ENCODE measurements at places on chromosomes 3 and 15. TPM values are rescaled to one million over a fixed set of nuclear protein-coding genes. Genes with fewer than 3 reads are reported as not detected.

PPP1R14D gene
- total RNA-seq, result 1.3 TPM

GOLGA8J gene
- not detected for total RNA-seq

SCAANT1 gene
- not detected for total RNA-seq

DRD3 gene
- total RNA-seq, result not detected

SAMMSON gene
- not detected for total RNA-seq

CIAO2A gene
- 54.9 TPM for total RNA-seq

KIF23 gene
- total RNA-seq, result 2.7 TPM

GRCh38 chr15:98120561-98120960, 160.1 kb downstream of the ARRDC4 start:
- no peaks in the 10 kb centered on the region for H3K27me3 ChIP-seq
- DNase-seq, result no peak
- no peak overlapping the region for H3K4me3 ChIP-seq
- H3K4me1 ChIP-seq, result no peaks in the 10 kb centered on the region

DNA sequence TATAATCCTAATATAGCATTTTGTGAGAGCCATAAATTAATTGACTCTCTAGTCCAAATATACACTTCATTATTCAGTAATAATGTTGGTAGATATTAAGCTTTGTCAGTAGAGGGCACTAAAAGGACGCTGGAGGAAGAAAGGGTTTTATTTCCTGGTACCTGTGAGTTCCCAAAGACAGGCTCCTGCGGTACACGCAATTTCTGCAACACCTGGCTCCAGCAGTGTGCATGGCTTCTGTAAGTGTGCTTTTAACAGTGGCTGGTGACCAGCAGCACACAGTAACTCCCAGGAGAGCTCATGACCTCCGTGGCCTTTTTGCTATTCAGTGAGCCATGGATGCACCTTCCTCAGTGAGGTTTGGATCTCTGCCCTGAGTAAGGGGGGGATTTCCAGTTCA, 338.3 kb upstream of the ZNF385D start:
- no peaks in the 10 kb centered on the region for H3K4me1 ChIP-seq
- no peaks in the 10 kb centered on the region for H3K27me3 ChIP-seq

GRCh38 chr3:49428752-49429080, 408 bp downstream of the NICN1 start:
- peak overlapping the region; percentile 86 for H3K4me3 ChIP-seq
- no peak for DNase-seq
- no peaks in the 10 kb centered on the region for H3K27me3 ChIP-seq
- H3K27ac ChIP-seq, result peak overlapping the region; percentile 96
- peaks cover 13% of the 10 kb centered on the region for H3K36me3 ChIP-seq

DNA sequence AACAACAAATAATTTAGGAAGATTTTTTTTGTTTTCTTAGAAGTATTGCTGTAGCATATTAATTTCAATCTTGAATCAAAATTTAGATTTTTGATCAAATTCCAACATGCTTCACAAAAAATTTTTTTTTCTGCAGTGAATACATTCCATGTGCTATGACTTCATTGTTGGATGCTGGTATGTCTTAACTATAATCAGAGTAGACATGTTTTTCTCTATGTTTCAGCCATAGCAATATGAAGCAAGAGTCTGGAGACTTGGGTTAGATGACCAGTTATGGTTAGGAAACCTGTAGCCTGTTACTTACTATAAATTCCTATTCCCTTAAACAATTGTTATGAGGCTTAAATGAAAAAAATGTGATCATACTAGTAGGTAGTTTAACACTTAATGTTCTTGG, 176.1 kb upstream of the CHL1 start:
- no peaks in the 10 kb centered on the region for H3K27me3 ChIP-seq
- no peak overlapping the region for H3K4me3 ChIP-seq
- no peak overlapping the region for H3K27ac ChIP-seq
- DNase-seq, result no peak
- no peaks in the 10 kb centered on the region for H3K36me3 ChIP-seq

DNA sequence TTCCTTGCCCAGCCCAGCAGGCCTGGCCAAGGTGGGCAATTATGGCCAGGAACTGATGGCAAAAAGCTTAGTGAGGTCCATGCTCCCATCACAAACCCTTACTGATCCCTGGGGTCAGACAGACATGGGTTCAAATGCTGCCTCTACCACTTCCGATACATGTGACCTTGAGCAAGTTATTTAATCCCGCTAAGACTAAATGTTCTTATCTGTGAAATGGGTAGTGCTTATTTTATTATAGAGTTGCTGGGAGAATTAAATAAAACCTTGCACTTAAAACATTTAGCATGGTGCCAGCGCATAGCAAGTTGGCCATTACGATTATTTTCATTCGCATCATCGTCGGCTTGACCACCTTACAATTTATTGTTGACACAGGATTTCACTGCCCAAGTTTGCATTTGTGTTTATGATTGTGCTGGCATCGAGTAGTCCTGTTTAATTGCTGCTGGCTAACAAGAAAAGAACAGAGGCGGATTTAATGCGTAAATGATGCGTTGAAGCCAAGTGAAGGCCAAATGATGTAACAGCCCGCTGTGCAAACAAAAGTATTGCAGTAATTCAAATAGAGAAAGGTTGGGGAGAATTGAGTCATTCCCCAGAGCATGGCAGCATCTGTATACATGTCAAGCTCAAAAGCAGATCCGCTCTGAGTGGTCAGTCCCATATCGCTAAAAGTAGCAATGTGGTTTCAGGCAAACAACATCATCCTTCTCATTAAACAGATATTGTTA, 7.3 kb upstream of the FURIN start:
- DNase-seq, result no peak
- no peak overlapping the region for H3K27ac ChIP-seq
- H3K27me3 ChIP-seq, result no peaks in the 10 kb centered on the region
- no peaks in the 10 kb centered on the region for H3K4me1 ChIP-seq
- H3K4me3 ChIP-seq, result no peak overlapping the region
- no peaks in the 10 kb centered on the region for H3K36me3 ChIP-seq

DNA sequence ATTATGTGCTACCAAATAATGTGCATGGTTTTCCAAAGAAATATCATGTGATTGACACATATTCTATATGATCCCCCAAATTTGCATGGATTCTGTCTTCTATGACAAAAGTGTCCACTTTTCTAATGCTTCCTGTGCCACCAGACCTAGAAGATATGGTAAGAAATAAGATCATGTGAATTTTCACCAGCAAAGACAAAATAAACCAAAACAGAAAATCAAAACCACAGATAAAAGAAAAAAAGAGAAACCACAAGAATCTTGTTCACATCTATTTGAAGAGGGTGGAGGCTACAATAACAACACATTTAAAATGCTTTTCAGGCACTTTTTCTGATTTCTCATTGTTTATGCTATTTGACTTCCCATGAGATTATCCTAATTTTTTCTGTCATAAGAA, 303.4 kb downstream of the DIPK2A start:
- H3K4me3 ChIP-seq, result no peak overlapping the region
- no peaks in the 10 kb centered on the region for H3K4me1 ChIP-seq
- no peak for DNase-seq
- no peaks in the 10 kb centered on the region for H3K27me3 ChIP-seq
- no peaks in the 10 kb centered on the region for H3K36me3 ChIP-seq
- no peak overlapping the region for H3K27ac ChIP-seq

DNA sequence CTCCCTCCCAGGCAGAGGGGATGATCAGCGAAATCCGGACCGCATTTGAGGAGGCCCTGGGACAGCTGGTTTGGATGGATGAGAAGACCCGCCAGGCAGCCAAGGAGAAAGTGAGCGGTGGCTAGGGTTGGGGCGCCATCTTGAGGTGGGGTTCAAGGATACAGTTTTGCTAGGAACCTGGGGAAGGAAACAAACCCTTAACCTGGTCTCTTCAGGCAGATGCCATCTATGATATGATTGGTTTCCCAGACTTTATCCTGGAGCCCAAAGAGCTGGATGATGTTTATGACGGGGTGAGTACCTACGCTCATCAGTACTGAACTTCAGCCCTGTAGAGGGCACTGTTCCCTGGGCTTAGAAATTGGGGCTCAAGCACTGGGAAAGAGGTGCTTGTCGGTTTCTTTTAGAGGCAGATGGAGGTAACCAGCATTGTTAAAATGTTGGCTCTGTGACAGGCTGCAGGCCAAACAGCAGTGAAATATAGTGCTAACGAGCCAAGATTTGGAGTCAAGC, 9.6 kb upstream of the PSMD2 start:
- no peak overlapping the region for H3K4me3 ChIP-seq
- DNase-seq, result peak; percentile 68
- H3K27me3 ChIP-seq, result peaks cover 15% of the 10 kb centered on the region
- no peaks in the 10 kb centered on the region for H3K36me3 ChIP-seq
- no peak overlapping the region for H3K27ac ChIP-seq

- no peaks in the 10 kb centered on the region for H3K36me3 ChIP-seq
- H3K4me1 ChIP-seq, result no peaks in the 10 kb centered on the region
- no peak for DNase-seq
- no peak overlapping the region for H3K4me3 ChIP-seq
- H3K27me3 ChIP-seq, result no peaks in the 10 kb centered on the region
- H3K27ac ChIP-seq, result no peak overlapping the region
Observed at GRCh38 chr3:35549690-35550089, 89.6 kb upstream of the ARPP21 start.

DNA sequence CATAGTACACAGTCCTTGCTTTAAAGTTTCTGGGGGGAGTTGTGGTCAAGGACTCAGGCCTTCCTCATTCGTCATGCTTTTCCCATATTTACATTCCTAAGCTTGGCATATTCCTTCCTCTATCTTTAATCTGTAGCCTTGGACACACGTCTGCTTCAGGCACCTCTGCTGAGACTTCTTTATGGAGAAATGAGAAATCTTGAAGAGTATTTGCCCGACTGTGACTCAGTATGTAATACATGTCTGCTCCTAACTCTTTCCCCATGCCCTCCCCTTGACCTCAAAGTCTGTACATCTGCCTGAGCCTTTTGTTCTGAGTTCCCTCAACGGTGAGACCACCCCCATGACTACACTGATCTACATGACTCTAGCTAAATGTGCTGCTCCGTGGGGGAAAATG, 246.1 kb downstream of the SI start:
- H3K4me3 ChIP-seq, result no peak overlapping the region
- DNase-seq, result no peak
- no peaks in the 10 kb centered on the region for H3K36me3 ChIP-seq
- no peaks in the 10 kb centered on the region for H3K27me3 ChIP-seq
- H3K27ac ChIP-seq, result no peak overlapping the region
- no peaks in the 10 kb centered on the region for H3K4me1 ChIP-seq

DNA sequence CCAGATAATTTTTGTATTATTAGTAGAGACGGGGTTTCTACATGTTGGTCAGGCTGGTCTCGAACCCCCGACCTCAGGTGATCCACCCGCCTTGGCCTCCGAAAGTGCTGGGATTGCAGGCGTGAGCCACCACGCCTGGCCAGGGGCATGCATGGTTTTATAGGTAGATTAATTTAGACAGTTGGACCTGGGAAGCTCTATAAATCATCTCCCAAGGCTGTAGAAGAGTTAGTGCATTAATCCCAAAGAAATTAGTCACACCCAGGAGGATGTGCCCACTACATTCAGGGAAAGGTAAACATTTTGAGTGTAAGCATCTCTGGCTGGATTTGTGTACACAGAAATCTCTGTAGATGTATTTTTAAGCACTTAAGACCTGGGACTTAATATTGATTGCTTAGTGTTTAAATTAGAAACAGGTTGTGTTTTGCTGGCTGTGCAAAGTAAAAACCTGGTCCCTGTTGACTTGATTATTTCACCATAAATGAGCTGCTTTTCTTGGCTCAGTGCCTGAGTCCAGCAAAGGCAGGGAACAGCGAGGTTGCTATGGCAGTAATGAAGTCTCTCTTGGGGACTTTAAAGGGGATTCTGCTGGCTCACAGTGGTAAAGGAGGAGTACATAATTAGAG, 19.2 kb downstream of the EXOSC7 start:
- H3K4me3 ChIP-seq, result no peak overlapping the region
- peaks cover 25% of the 10 kb centered on the region for H3K4me1 ChIP-seq
- H3K27me3 ChIP-seq, result no peaks in the 10 kb centered on the region
- DNase-seq, result no peak
- H3K36me3 ChIP-seq, result peaks cover 61% of the 10 kb centered on the region

DNA sequence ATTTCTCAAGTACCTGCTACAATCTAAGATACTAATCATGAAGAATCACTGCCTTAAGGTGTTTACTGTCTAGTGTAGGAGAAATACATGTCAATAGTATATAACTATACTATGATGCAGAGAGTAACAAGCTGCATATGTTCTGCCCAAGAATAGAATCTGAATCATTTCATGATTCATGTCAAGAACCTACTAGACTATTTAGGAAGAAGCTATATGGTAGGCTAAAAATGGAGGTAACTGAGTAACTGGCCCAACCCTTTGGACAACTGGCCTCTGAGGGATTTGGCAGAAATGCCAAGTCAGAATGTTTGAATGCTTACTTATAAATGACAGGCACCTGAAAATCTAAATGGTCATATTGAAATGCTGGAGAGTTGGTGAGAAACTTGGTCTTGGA, 59.9 kb upstream of the DGKG start:
- H3K4me3 ChIP-seq, result no peak overlapping the region
- no peak for DNase-seq
- no peak overlapping the region for H3K27ac ChIP-seq
- peaks cover 6% of the 10 kb centered on the region for H3K27me3 ChIP-seq

DNA sequence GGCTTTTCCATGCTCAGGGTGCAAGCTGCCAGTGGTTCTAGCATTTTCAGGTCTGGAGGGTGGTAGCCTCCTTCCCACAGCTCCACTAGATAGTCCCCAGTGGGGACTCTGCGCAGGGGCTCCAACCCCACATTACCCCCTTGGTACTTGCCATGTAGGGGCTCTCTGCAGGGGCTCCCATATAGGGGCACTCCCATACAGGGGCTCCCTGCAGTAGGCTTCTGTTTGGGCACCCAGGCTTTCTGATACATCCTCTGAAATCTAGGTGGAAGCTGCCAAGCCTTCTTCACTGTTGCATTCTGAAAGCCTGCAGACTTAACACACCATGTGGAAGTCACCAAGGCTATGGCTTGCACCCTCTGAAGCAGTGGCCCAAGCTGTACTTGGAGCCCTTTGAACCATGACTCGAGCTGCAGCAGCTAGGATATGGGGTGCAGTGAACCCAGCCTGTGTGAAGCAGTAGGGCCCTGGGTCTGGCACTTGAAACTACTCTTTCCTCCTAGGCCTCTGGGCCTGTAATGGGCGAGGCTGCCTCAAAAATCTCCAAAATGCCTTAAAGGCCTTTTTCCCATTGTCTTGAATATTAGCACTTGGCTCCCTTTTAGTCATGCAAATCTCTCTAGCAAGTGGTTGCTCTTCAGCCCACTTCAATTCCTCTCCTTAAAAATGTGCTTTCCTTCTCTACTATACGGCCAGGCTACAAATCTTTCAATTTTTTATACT, 96.4 kb downstream of the TPRA1 start:
- H3K27me3 ChIP-seq, result no peaks in the 10 kb centered on the region
- H3K36me3 ChIP-seq, result no peaks in the 10 kb centered on the region
- no peaks in the 10 kb centered on the region for H3K4me1 ChIP-seq
- no peak overlapping the region for H3K27ac ChIP-seq
- DNase-seq, result no peak
- H3K4me3 ChIP-seq, result no peak overlapping the region

GRCh38 chr15:96720656-96721055, 390.2 kb downstream of the NR2F2 start:
- no peak overlapping the region for H3K4me3 ChIP-seq
- no peaks in the 10 kb centered on the region for H3K4me1 ChIP-seq
- H3K27me3 ChIP-seq, result peaks cover 8% of the 10 kb centered on the region
- no peak overlapping the region for H3K27ac ChIP-seq
- no peaks in the 10 kb centered on the region for H3K36me3 ChIP-seq

- no peaks in the 10 kb centered on the region for H3K27me3 ChIP-seq
- H3K4me3 ChIP-seq, result no peak overlapping the region
- peaks cover 79% of the 10 kb centered on the region for H3K36me3 ChIP-seq
- no peak overlapping the region for H3K27ac ChIP-seq
- DNase-seq, result no peak
Observed at GRCh38 chr3:45948311-45948781, 5.1 kb downstream of the CXCR6 start.

Measured in upper lobe of right lung (tissue), 1 donor.